Stimulated activated CD4-positive, alpha-beta T cell treated with anti-CD3 and anti-CD28 coated beads, TNF-alpha, amount 100 ng/mL, for 1 hour (primary cell): ENCODE measurements at places on chromosomes 11 and 22.

DNA sequence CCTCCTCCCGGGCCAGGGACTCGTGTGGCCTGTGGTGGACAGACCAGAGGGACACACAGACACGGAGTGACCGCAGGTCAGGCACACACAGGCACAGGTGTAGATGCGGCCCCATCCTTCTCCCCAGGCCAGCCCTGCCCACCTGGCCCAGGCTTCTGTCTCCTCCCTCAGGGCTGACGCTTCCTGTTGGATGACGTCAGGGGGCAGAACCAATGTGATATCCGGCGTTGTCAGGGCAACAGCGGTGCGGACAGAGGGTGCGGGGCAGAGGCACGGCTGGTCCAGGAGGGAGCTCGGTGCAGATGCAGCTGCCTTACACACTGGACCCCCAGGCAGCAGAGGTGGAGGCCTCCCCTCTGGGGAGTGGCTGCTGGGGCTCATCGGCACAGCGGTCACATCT is 2.9 kb upstream of the TUBGCP6 start:
- DNase-seq, result no peak

GRCh38 chr11:68430801-68431200 is 29.8 kb upstream of the PPP6R3 start:
- no peak for DNase-seq

- DNase-seq, result no peak
Observed at GRCh38 chr11:11394241-11394640, 41.2 kb upstream of the CSNK2A3 start.

DNA sequence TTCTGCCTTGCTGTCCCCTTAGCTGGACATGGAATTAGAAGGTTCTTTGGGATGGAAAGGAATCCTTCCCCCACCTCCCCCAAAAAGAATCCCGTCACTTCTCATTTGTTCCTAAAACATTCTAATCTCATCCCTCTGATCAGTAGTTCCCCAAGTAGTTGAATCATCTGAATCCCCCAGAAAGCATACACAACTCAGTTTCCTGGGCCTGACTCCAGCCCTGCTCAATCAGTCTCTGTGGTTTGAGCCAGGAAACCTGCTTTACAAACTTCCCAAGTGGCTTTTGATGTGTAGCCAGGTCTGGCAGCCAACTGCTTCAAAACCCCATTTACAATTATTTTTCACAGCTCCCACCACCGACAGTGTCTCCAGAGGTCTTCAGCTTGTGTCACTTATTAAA is 20.2 kb downstream of the C22orf31 start:
- DNase-seq, result no peak

DNA sequence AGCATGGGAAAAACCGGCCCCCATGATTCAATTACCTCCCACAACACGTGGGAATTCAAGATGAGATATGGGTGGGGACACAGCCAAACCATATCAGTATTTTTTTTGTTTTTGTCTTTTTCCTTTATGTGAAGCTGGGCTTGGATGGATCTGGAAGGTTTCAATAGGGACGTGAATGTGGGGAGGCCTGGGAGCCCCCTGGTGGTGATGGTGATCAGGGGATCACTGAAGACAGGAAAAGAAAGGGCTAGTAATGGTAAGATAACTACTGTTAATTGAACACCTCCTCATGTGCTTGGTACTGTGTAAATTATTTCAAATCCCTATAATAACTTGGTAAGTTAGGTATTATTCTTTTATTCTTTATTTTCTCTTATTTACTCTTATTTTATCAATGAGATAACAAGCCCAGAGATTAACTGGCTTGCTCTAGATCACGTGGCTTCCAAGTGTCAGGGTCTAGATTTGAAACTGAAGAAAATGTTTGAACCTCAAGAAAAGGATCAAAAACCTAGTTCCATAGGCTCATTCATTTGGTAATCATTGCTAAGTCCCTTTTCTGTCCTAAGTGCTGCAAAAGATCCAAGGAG is 364.2 kb downstream of the TENM4 start:
- DNase-seq, result no peak

DNA sequence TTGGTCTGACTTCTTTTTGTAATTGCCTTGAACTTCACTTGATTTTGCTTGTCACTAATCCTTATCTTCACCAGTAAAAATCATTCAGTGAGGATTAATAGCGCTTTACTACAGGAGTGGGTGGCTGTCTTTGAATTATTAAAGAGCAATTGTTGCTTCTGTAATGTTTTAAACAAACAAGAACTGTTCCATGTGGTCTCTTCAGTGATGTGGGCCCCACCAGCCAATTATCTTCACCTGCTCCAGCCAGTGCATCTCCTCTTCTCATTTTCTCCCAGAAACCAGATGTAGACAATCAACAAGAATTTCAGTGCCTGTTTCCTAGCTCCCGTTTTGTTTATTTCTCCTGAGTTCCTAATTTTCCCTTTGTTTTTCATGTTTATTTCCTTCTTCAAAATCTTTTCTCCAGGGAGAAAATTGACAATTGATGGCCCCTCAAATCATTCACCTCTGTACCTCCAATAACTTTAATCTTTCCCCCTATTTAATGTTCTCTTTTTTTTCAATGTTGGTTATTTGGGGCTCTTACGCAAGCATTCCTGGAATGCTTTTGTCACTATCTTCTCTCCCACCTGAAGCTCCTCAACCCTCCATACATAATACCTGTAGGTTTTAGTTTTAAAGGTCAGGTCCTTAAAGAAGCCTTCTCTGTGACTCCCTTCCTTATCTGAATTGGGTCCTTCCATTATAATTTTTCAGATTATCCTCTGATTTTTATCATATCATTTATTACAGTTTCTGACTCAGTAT is 115.1 kb downstream of the ARFGAP2 start:
- DNase-seq, result no peak

- no peak for DNase-seq
Observed at GRCh38 chr22:50104141-50104544, 14.3 kb downstream of the MOV10L1 start.
